Neuronal stem cell (in vitro differentiated cells): ENCODE measurements at places on chromosomes 3 and 15.
A peak's percentile ranks its signal among the peaks of the same experiment; 100 is the strongest.

- no peak for DNase-seq
These were observed 1.4 kb downstream of the SEC61A1 start for GRCh38 chr3:128053614-128054013.

DNA sequence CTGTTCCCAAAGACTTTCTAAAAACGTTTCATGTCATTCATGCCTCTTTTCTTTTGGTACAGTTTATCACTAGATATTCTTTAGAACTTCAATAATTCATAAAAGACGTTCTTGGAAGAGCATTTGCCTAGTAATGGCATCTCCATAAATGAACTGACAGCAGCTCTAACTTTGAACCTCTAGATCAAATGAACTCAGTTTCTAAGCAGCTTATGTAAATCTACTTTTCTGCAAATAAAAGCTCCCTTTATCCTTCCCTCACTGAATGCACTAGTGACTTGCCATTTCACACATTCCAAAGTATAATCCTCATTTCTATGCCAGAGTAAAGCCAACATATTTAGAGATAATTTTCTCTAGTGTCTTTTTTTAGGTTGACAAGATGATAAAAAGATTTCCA is 85.2 kb downstream of the ZMAT3 start:
- DNase-seq = no peak

- no peak for DNase-seq
These were observed 147.2 kb upstream of the TPM1 start for GRCh38 chr15:62895139-62895866.

DNA sequence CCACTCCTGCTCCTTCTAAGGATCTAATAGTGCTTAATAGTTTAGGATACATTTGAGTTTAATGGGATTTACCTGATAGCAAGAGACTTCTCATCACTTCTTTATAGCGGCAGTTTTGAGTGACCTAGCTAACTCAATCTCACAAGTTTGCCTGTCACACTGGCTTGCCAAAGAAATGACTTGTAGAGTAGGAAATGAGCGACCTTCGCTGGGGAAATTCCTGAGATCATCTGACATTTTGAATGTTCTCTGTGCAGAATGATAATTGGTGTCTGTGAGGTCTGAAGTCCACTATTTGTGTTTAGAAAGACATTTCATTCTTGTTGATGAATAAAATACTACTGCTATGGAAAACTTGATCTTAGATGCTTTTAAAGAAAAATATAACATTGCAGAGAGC is 30.3 kb downstream of the SUCLG2 start:
- DNase-seq = no peak

- no peak for DNase-seq
These were observed 30.3 kb upstream of the CCDC50 start for GRCh38 chr3:191298846-191299245.

GRCh38 chr3:112132554-112132953 is 494 bp downstream of the GCSAM start:
- no peak for DNase-seq

DNA sequence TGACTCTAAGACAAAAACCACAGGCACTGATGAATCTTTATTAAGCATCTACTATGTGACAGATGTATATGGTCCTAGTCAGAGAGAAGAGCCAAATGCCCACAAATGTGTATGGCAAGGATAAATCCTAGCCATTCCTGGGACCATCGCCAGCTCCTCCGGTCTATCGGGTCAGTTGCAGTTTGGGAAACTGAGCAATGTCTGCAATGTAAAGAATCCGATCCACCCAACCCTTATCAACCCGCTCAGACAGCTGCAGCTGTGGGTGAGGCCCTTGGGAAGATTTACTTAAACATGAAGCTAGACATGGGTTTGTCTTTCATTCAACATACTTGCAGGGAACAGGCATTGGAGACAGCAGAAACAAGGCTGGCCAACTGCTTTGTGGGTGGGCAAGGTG is 40.5 kb upstream of the CDV3 start:
- no peak for DNase-seq

GRCh38 chr3:150495563-150496168 is 50.6 kb downstream of the SERP1 start:
- DNase-seq = peak; percentile 40

DNA sequence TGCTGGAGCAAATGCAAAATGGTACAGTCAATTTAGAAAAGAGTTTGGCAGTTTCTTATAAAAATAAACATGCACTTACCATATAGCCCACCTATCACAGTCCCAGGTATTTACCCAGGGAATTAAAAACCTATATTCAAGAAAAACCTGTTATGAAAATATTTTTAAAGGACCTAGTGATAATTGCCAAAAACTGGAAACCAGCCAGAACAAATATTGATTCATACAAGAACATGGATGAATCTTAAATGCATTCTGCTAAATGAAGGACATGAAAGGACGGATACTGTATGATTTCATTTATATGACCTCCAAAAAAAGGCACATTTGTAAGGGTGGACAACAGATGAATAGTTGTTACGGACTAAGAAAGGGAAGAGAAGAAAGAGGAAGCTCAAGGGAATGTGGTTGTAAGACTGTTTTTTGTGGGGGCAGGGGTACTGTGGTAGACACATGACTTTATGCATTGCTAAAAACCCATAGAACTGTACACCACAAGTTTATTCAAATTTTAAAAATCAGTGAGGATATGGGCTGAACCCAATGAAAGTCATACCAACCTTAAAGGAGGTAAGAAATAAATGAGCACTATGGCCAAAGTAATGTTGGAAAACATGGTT is 61.0 kb downstream of the ZBBX start:
- no peak for DNase-seq

DNA sequence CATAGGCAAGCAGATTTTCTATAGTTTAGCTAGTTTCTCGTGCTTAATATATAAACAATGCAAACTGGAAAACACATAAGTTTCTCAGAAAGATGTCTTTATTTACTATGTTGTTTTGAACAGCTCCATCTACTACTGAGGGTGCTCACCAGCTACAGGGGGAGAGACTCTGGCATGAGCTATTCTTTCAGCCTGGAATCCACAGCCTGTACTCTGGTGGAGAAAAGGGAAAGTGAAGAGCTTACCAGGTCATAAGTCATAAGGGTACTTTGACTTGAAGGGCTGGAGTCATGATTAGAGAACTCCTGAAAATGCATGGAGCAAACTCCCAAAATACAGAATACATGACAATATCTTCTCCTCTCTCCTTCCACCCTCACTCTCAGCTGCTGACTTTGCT is 4.4 kb upstream of the AVEN start:
- DNase-seq = no peak

DNA sequence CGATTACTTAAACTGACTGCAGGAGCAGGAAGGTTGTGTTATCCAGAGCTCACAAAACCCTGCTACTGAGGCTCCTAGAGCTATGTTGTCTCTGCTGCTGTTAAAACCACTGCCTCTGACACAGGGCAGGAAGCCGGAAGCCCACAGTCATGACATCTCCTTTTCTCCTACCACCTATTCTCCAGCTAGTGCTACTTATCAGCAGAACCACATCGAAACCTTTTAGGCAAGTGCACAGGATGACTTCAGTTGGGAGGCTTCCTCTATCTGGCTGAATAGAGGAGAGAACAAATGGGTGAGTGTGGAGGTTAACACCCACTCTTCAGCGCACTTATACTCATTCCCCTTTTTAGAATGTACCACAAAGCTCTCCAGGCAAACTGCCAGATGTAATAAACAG is 638.0 kb downstream of the OTOL1 start:
- no peak for DNase-seq

- DNase-seq = peak; percentile 31
These were observed 40.1 kb upstream of the EPHB1 start for GRCh38 chr3:134754768-134755559.
